ENCODE measurements at places on chromosomes 1 and 21.
A peak's percentile ranks its signal among the peaks of the same experiment; 100 is the strongest.

- no peak for DNase-seq
Measured at GRCh38 chr1:92973203-92973897, 12.1 kb upstream of the DIPK1A start.

GRCh38 chr1:17375651-17376050 is 3.7 kb downstream of the PADI6 start:
- DNase-seq = no peak

- DNase-seq = peak; percentile 48
Measured at GRCh38 chr1:45840704-45841103, 37.3 kb downstream of the MAST2 start.

DNA sequence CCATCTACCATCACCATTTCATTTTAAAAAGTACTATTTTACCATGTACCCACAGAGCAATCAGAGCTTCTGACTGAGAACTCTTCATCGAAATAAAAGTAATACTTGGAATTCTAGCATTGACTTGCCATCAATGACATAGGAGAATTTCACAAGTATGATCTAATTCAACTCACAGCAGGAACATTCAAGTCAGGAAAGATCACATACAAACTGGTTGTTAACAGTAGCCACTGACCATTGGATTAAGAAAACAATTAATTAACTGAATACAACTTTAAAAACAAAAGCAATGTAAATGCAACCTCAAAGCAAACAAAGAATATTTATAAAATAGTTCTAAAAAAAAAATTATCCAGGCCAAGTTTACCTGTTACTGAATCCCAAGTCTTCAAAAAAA is 18.8 kb downstream of the RNF115 start:
- no peak for DNase-seq

GRCh38 chr1:228898582-228898992 is 163.3 kb downstream of the RHOU start:
- no peak for DNase-seq

GRCh38 chr1:164361927-164362326 is 197.1 kb upstream of the PBX1 start:
- no peak for DNase-seq

DNA sequence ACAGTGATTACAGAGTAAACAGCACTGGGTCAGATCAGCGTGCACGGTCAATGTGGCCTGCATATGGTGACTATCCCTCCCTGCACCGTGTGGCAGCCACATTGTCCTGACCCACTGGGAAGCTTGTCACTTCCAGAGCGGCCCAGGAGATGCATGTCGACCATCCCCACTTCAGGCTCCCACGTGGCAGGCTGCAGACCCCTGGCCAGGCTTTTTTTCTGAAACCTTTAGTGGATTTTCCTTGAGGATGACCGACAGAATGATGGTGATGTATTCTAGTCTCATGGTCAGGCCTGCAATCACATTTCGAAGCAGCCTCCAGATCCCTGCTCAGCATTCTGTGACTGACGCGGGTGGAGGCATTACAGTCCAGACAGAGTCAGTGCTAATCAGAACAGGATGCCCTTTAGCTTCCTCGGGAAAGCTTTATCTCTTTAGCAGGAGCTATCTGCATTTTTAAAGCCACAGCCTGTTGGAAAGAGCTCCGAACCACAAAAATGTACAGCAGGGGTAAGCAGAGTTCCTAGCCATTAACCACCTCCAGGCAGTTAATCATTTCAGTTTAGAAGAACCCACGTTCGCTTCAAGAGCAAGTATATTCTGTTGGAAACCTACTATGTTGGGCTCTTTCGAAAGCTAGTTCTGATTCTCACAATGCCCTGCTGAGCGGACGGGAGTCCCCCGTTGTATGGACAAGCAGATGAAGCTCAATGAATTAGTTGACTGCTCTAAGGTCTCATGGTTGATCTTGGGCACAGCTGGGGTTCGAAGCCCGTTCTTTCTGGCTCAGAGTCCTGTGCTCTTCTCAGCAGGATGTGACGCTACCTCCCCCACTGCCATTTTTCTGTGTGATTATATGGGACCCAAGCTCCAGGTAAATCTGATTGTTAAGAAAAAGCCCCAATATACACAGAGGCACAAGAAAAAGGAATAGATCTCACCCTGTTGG is 56.5 kb downstream of the IRF2BP2 start:
- no peak for DNase-seq

DNA sequence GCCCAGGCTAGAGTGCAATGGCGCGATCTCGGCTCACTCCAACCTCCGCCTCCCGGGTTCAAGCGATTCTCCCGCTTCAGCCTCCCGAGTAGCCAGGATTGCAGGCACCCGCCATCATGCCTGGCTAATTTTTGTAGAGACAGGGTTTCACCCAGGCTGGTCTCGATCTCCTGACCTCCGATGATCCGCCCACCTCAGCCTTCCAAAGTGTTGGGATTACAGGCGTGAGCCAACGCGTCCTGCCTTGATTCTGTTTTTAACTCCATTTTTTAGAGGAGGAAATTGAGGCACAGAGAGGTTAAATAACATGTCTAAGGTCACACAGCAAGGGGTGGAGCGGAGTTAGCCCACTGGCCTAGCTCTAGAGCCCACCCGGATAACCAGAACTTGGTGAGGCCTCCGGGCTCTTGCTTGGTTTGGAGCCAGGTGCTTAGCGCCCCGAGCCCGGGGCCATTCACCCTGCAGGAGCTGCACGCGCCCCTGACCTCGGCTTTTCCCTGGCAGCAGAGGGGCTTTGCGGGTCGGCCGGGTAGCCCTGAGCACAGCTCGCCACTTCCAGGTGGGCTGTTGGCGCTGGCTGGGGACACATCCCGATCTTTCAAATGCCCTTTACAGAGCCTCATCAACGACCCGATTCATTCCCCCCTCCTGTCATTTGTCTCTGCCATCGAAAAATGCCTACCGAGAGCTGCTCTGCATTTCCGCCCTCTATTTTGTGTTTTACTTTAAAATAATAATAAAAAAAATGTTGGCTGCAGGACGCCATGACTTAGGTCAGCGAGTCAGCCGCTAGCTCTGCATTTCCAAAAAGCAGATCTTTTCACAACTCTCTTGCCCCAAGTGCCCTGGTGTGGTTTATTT is 11.2 kb downstream of the SIM2 start:
- DNase-seq = no peak
